ENCODE measurements at places on chromosomes 12 and 14. TPM values are rescaled to one million over a fixed set of nuclear protein-coding genes. Genes with fewer than 3 reads are reported as not detected.

MEG3 gene
- total RNA-seq = 92.5 TPM

- no peak for DNase-seq
These were observed 14.4 kb downstream of the EML1 start for GRCh38 chr14:99807413-99808153.

DNA sequence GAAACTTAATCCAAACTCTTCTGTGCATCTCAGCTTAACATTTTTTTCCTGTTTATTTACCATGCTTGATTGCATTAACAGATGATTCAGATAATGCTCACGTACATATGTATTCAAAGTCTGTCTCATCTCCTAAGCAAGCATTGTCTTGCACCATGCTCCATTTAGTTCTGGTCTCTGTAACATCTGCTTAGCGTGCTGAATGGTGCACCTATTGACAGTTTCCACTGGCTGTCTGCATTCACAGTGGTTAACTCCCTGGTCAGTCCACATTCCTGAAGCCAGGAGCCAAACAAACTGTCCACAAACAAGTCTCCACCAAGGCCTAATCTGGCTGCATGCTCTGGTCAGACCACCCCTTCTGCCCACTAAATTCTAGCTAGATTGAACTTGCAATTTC lies 83.9 kb downstream of the KNTC1 start:
- DNase-seq = no peak

DNA sequence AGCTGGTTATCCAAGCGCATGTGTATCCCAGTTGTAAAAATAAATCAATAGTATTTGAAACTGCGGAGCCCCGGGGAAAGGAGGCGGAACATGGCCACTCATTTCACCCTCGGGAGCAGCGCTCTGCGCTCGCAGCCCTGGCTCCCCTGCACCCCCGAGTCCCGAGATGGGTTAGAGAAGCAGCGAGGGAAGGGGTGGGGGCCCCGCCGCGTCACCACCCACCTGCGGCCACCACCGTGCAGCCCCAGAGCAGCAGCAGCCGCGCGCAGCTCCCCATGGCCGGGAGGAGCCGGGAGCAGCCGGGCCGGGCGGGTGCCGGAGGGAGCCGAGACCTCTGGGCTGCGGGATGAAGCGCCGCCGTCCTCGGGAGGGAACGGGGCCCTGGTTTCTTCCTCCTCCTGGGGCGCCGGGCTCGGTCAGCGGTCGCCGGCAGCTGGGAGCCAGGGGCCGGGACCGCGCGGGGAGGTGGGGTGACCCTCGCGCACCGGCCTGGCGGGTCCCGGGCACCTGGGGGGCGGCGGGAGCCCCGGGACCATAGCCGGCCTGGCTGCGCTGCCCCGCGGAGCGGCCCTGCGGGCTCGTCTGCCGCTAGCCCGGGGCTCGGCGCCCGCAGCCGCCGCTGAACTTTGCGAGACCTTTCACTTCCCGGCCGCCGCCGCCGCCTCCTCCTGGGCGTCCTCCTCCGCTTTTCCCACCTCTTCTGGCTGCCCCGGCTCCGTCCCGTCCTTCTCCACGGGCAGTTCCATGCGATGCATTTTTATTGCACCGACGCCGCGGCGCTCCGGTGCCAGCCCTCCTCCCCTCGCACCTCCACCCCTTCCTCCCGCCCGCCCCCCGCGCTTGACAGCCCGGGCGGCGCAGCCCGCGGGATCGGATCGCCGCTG lies at the start of gene NTN4:
TSS of gene NTN4 (minus strand) at position 732 of the 884 bp plus-strand sequence. CDS start at position 277, 455 bp downstream.
- no peak for DNase-seq

ADAM21 gene
- total RNA-seq = 0.16 TPM

C12orf54 gene
- not detected for total RNA-seq

- no peak for DNase-seq
These were observed 140.9 kb downstream of the CCDC91 start for GRCh38 chr12:28331130-28331529.

DNA sequence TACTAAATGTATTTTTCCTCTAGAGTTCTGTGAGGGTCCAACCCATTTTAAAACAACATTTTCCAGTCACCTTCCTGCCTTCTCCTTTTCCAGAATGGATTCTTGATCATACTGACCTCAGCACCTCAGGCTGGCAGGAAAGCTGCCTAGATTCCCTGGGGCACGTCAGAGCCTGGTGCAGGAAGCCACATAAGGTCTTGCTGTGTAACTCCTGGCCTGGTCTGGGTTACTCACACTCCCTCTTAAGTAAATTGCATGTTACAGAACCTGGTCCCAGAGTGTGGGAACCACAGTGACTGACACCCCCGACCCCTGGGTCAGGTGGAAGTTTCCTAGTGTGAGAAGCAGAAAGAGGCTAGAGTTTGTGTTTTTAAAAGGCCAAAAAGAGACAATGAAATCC lies 209.8 kb downstream of the SPTSSA start:
- DNase-seq = no peak

VDR gene
- not detected for total RNA-seq

TCTN2 gene
- total RNA-seq = 17.9 TPM

- no peak for DNase-seq
These were observed 483.5 kb downstream of the ATP23 start for GRCh38 chr12:58424735-58425392.

DNA sequence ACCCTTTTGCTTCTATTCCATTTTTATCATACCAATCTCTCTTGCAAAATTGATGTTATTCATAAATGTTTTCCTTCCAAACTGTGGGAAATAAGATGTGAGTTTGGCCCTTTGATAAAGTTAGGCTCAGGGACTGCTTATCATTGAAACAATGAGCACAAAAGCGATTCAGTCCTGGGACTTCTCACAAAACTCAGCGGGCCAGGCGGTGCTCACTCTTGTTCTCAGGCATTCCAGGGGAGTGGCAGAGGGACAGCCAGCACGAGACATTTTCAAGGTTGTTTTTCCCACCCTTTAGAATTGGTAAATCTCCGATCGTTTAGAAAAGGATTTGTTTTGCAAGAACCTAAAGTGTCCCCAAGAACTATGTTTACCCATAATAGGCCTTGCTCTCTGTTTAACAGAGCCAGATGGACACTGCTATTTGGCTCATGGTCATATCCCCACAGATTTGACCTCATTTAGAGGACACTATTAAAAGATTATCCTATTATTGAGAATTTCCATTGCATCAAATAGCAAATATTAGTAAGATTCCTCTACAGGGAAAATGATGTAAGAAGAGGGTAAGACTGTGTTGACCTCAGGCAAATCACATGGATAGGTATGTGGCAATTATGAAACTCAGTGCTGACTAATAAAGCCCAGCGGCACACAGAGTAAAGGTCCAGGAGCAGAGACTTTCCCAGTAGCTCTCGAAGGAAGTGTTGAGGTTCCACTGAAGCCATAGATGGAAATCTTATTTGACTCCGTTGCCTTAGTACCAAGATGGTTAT lies 102.7 kb upstream of the USP44 start:
- DNase-seq = no peak

TMEM233 gene
- total RNA-seq = not detected

GRIP1 gene
- 104 TPM for total RNA-seq

- no peak for DNase-seq
These were observed 215.7 kb downstream of the CPNE8 start for GRCh38 chr12:38689704-38690103.

GRCh38 chr14:92451245-92451644 lies 62.3 kb upstream of the RIN3 start:
- DNase-seq = no peak

AKAP5 gene
- 31.7 TPM for total RNA-seq

- DNase-seq = no peak
These were observed 63.4 kb downstream of the ITPR2 start for GRCh38 chr12:26769611-26770010.

GRCh38 chr14:85058150-85058549 lies 471.8 kb upstream of the FLRT2 start:
- no peak for DNase-seq

DNA sequence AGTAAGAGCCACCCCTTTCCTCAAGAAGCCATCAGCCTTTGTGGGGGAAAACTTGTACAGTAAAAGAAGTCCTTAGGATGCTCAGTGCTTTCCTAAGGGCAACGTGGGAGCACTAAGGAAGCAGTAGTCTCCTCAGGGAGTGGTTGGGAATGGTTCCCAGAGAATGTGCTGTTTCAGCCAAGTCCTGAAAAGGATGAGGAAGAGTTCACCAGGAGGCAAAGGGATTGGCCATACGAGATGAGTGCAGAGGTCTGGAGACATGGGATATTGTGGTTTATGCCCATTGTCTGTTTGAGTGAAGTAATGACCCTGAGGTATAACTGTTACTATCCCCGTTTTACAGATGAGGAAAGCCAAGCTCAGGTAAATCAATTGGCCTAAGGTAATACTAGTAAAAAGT lies 86.0 kb upstream of the ATF1 start:
- DNase-seq = no peak

BCL2L2 gene
- total RNA-seq = 17.8 TPM

- no peak for DNase-seq
These were observed 15.7 kb upstream of the SLC10A1 start for GRCh38 chr14:69812711-69813110.

RNASE13 gene
- total RNA-seq = not detected

- no peak for DNase-seq
These were observed 19.7 kb downstream of the ELK3 start for GRCh38 chr12:96213869-96214268.

GRCh38 chr12:27330846-27331245 lies 1.8 kb upstream of the BMAL2 start:
- DNase-seq = no peak

- no peak for DNase-seq
These were observed 261.5 kb upstream of the CLEC14A start for GRCh38 chr14:38517426-38517825.

RD3L gene
- total RNA-seq = not detected

- DNase-seq = no peak
These were observed 304.1 kb downstream of the SNAPC1 start for GRCh38 chr14:62066304-62066703.

DNA sequence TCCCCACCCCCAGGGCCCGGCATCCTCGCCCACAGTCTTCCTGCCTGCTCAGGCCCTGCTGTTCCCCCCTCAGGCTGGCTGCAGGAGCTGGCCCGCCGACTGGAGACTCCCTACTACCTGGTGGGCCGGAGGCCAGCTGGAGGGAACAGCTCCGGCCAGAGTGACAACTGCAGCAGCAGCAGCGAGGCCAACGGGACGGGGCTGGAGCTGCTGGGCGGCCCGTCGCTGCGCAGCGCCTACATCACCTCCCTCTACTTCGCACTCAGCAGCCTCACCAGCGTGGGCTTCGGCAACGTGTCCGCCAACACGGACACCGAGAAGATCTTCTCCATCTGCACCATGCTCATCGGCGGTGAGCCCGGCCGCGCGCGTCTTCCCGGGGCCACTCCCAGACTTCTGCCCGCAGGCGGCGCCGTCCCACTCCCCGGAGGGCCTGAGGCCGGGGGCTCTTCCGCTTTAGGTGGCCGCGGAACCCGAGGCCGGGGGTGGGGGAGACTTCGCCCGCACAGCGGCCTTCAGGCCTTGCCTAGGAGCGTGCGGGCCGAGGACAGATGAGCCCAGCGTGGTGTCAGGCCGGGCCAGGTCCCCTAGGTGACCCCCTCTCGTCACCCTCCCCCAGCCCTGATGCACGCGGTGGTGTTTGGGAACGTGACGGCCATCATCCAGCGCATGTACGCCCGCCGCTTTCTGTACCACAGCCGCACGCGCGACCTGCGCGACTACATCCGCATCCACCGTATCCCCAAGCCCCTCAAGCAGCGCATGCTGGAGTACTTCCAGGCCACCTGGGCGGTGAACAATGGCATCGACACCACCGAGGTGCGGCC lies 10.2 kb downstream of the KCNH3 start:
- no peak for DNase-seq

DNA sequence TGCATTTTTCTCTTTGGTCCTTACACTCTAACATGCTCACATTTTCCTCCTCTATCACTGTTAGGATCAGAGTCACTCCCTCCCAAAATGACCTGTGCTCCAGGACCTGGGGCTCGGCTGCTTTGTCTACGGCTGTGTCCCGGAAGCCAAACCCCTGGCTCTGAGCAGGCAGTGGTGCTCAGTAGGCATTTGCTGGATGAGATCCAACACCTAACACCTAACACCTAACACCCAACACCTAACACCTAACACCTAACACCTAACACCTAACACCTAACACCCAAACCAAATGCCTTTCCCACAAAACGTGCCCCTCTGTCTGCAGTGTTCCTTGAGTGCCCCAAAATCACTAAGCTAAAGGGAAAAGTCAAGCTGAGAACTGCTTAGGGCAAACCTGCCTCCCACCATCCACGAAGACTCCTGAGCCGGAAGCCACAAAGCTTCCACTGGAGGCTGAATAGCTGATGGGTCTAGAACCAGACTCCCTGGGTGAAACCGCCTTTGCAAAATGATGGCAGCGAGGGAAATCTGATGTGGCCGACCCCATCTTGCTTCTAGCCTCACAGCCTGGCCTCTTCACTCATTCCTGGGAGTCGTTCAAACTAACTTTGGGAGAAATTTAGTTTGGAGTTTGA lies 29.2 kb downstream of the HSP90AA1 start:
- no peak for DNase-seq

DNA sequence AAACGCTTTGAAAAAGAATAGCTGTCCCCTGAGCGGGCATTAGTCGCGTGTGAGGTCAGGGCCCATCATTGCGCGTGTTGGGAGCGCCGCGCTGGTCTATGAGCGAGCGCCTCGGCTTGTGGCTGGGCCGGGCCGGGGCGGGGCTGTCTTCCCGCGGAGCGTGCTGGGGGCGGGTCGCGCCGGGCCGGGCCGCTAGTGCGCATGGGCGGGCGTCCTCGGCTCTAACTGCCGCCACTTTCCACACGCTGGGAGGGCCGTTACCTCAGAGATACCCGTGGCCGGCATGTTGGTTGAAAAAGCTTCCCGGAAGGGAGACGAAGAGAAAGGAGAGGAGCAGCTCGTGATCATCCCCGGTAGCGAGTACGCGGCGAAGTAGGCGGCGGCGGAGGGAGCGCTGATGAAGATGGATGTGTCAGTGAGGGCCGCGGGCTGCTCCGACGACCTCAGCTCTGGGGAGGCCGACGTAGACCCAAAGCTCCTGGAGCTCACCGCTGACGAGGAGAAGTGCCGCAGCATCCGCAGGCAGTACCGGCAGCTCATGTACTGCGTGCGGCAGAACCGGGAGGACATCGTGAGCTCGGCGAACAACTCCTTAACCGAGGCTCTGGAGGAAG lies at the start of gene EID3:
TSS of gene EID3 (plus strand) at position 202 of the 614 bp plus-strand sequence. CDS start at position 398, 196 bp downstream.
- peak; percentile 75 for DNase-seq

GRCh38 chr12:38585086-38585485 lies 268.5 kb downstream of the ALG10B start:
- DNase-seq = no peak

- DNase-seq = no peak
These were observed 24.5 kb upstream of the BCL11B start for GRCh38 chr14:99296517-99296916.

GRCh38 chr14:92409043-92409442 lies 86.1 kb downstream of the SLC24A4 start:
- no peak for DNase-seq

GRCh38 chr12:121451961-121452339 lies 52.0 kb downstream of the RNF34 start:
- DNase-seq = no peak

Data from occipital lobe (tissue), 3 donors.